ENCODE measurements at places on chromosomes 12 and 14.
A peak's percentile ranks its signal among the peaks of the same experiment; 100 is the strongest.

- DNase-seq = no peak
Measured at GRCh38 chr14:106024983-106025604, 498.7 kb downstream of the TMEM121 start.

DNA sequence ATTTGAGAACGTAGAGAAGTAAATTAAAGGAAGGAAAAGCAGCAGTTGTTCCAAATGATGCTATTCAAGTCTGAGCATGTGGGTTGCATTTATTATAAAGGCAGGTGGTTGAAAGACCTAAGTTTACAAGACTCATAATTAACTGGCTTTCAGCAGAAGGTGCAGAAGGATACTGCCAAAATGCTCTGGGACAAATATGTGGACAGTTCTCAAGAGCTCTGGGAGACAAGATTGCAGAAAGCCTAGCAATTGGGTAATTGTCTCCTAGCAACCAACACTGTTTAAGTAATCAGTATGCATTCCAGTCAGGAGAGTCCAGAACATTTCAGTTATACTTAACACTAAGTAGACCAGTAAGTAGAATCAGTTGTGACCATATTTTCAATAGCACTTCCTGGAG, 131.5 kb downstream of the GPR135 start:
- DNase-seq = no peak

- no peak for DNase-seq
Measured at GRCh38 chr14:92520102-92521057, 6.8 kb downstream of the RIN3 start.

DNA sequence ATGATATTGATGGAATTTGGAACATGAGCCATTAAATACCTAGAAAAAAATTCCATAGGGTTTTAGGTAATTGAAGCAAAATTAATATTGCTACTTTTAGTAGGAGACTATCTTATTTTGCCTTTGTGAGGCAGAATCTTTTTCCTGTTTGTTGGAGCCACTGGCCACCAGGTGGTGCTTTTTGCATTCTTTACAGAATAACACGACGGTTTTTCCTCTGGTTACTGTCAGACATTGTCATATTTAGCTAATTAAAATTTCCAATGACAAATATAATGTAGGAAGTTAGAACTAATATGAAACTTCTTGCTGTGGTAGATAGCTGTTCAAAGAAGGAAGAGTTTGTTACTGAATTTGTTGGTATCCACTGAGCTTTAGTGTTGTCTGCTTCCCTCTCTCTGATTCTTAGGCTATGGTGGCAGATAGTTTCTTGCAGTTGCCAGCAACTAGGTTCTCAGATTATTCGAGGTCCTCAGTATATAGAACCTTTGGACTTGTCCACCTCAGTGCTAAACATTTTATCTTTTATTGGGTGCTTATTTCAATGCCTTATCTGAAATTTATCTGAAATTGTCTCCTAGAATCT, 25.7 kb downstream of the RAB21 start:
- no peak for DNase-seq

GRCh38 chr12:72289633-72290032, 17.5 kb downstream of the TRHDE start:
- no peak for DNase-seq

- DNase-seq = no peak
Measured at GRCh38 chr12:65926119-65926908, 102.0 kb downstream of the HMGA2 start.

GRCh38 chr12:130667421-130667960, 48.6 kb downstream of the RIMBP2 start:
- DNase-seq = no peak

GRCh38 chr12:64895526-64895925, 71.1 kb downstream of the TBC1D30 start:
- no peak for DNase-seq

DNA sequence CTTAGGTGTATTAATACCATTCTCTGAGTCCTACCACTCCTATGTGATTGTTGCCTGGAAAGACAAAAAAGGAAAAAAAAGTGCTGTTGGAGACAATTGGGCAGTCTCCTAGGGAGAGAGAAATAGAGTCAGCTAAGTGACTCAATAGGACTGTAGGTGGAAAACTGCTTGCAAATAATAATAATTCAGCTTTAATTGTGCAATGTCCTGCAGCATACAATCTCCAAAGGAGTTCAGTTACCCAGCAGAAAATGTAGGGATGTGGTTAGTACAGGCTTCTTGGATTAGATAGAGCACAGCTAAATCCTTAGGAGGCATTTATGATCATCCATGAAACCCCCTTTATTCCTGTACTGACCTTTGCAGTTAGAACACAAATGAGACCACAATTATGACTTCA, 3.0 kb upstream of the SRSF9 start:
- no peak for DNase-seq

GRCh38 chr12:19896534-19896933, 457.2 kb downstream of the AEBP2 start:
- no peak for DNase-seq

GRCh38 chr12:100020370-100020769, 35.6 kb upstream of the ANKS1B start:
- no peak for DNase-seq

DNA sequence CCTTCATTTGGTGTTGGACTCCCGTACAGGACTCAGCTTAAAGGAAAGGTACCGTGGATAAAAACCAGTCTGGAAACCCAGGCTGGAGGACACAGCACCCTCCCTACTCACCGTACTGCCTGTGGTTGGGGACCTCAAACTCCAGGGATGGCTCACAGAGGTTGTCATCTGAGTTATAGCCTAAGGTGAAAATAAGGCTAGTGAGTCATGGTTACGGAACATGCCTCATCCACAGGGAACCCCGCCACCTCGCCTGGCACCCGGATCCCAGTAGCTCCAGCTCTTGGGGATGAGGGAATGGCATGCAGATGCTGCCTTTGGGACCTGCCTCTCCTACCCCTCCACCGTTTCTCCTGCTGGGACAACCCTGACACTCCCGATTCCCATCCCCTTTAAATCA, 36.8 kb upstream of the GPR68 start:
- no peak for DNase-seq

DNA sequence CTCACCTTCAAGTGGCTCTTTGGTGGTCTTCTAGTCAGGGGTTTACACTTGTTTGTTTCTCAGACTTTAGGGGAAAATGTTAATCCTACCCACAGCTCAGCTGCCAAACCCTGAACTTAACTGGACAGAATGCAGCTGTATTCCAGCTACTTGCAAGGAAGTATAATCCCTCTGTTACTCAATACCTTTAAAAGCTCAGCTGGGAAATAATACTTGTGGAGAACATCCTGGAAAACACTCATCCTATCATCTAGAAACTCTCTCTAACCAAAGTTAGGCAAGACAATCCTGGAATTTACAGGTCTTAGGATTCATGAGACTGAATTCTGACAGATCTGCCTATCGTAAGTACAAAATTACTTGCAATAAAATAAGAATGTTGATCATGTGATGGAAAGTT, 404.1 kb downstream of the ADAMTS20 start:
- no peak for DNase-seq

- no peak for DNase-seq
Measured at GRCh38 chr12:124441443-124442194, 125.8 kb downstream of the NCOR2 start.

- DNase-seq = no peak
Measured at GRCh38 chr12:12072064-12072760, 1.5 kb downstream of the BCL2L14 start.

DNA sequence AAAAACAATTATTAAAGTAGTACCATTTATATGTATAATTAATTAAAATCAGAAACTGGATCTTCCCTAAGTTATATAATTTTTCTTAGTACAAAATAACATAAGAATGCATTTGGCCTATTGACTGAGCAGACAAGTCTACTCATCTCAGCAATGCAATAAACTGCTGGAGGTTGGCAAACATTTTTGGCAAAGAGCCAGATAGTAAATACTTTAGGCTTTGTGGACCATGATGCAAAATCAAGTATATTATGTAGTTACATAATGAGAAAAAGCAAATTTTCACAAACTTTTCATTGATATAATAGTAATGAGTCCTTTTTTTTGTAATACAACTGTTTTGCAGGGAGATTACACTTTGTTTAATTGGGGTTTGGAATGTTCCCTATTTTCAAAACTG, 30.9 kb downstream of the ERGIC2 start:
- no peak for DNase-seq

DNA sequence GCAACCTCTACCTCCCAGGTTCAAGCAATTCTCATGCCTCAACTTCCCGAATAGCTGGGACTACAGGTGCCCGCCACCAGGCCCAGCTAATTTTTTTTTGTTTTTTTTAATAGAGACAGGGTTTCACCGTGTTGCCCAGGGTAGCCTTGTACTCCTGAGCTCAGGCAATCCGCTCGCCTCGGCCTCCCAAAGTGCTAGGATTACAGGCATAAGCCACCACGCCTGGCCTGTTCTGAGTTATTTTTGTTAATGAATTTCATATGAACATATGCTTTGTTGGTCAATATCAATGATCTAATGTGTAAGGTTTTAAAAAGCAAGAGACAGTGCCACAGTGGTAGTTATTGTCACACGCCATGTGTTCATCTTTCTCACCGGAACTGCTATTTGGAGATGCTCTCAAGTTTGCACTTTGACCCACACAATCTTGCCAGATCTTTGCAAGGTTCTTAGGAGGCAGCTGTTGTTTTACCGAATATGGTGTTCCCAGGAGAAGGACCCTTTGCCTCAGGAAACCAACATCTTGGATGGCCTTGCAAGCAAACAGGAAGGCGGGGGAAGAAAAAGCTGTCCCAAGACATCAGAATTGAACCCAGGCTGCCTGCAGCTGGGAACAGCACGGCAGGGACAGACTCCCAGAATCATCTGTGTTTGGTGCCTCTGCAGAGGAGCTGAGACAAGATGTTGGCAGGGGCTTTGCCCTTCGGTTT, 30.0 kb downstream of the GALNT16 start:
- no peak for DNase-seq

- DNase-seq = no peak
Measured at GRCh38 chr12:22687361-22688076, 62.5 kb downstream of the ETNK1 start.

- no peak for DNase-seq
Measured at GRCh38 chr14:96693987-96694386, 103.2 kb upstream of the VRK1 start.

DNA sequence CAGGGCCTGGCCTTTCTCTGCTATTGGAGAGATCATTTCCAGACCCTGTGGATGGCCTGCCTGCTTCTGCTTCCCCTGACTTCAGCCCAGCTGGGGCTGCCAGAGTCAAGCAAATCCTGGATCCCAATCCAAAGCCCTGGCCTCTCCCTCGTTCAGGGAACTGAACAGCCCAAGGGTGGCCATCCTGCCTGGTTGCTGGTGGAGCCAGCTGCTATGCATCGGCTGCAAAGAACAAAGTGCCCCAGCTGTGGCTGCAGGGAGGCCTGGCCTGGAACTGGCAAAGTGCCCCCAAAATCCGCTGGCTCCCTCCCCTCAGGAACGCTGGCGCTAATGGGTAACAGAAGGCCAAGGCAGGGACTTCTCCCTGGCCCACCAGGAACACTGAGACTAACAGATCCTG, 56.4 kb downstream of the LRRC74A start:
- no peak for DNase-seq

DNA sequence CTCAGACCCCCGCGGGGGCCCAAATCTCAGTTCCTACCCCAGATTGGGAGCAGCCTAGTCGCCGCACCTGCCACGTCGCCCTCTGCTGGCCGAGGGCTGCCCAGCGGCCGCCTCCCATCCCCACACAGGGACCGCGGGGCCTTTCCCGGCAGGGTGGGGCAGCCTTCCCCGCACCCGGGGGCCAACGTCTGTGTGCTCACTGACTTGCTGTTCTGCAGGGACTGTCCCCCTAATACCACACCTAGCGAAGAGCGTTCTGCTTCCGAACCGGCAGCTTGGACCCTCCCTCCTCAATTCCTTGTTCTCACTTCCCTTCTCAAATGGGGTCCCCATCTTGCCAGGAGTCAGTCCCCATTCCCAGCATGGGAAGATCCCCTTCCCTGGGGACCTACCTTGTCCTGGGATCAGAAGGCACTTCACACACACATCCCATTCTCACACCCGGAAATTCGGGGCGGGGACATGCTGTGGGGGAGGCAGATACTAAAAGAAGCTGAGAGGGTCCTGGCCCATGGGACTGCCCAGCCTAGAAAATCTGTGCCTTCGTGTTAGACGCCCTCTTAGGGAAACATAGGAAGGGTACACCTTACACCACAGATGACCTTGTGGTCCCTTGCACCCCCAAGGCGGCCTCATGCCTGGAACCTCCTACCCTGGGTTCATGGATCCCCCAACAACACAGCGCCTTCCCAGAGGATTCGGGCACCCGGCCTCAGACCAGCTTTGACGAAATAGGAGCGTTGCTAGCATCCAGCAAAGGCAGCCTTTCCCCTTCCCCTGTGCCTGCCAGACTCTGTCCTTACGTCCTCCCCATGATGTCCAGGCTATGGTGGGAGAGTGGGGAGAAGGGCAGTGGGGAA, 16.4 kb downstream of the ACVRL1 start:
- DNase-seq = peak; percentile 9

DNA sequence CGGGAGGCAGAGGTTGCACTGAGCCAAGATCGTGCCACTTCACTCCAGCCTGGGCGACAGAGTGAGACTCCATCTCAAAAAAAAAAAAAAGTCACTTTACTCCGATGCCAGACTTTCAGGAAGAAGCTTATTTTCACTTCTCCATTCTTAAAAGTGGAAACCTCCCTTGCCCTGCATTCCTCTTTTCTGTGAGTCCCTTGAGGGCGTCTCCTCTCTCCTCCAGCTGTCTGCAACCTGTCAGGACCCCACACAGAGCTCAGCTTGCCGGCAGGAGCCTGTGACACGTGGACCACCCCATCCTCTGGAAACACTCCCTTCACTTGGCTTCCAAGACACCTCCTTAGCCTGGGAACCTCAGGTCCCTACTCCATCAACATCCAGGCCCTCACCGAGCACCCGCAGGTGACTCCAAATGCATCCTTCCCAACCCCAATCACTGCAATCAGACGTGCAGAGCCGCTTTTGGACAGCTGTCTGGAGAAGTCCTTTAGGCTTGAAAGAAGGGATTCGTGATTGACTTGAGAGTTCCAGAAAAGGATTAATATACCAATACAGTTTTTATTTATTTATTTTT, 34.3 kb downstream of the SLC15A4 start:
- DNase-seq = no peak

- DNase-seq = no peak
Measured at GRCh38 chr14:79483477-79484388, 727.6 kb downstream of the DIO2 start.

- peak; percentile 35 for DNase-seq
Measured at GRCh38 chr12:110079477-110080400, 31.4 kb upstream of the C12orf76 start.

DNA sequence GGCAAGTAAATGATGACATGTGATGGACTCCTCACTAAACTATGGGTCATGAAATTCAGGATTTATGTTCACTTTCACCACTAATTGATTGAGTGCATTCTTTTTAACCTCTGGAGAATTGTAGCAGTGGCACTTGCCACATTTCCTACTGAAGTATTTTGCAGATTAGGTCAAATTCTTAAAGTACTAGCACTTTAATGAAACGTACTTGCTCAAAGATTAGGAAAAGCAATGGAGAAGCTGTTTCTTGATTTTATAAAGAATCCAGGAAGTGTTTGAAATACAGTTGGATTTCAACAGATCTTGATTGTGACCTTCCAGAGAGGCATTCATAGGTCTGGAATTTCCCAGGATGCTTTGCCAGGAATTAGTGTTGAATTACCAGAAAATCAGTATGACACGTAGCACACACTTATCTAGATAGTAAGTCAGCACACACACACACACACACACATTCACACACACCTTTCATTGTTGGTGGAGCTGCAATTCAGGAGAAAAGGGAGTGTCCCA, 162.6 kb downstream of the MYRFL start:
- DNase-seq = no peak

- no peak for DNase-seq
Measured at GRCh38 chr12:16913832-16914490, 308.0 kb upstream of the LMO3 start.

- no peak for DNase-seq
Measured at GRCh38 chr12:13046964-13047363, 2.8 kb downstream of the FAM234B start.

GRCh38 chr12:16325426-16325825, 22.0 kb upstream of the MGST1 start:
- DNase-seq = no peak
